ENCODE measurements at places on chromosomes 4 and X.

DNA sequence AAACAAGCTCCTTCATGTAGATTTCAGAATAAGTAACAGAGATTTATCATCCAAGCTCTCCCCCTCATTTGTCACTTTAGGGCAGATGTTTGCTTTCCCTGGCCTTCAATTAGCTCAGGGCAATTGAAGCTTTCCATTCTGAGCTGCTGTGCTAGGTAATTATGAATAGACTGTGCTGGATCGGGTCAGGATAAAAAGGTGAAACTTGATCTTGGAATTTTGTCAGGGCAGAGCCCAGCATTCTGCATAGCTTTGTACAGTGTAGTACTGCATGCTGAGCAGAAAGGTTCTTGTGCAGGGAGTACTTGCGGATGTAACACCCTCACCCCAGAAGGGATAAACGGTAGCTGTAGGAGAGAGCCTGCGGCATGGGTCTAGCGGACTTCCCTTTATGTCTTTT lies 64.0 kb upstream of the CLDN34 start:
- DNase-seq: no peak

DNA sequence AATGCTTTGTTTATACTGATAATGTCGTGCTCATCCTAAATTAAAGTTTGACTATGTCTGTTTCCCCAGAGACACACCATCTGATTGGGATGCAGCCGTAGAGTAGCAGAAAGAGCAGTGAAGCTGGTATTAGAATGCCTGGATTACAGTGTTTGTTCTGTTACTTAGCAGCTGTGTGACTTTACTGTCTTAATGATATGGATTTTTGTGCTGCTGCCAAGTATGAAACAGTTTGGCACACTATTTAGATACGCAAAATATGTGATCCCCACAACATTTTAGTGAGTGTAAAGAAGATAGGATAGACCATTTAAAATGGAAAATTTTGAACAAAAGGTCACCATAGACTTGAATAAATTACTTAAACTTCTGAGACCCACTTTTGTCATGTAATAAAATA lies 1.2 kb upstream of the CHIC1 start:
- DNase-seq: no peak

GRCh38 chr4:2478229-2478628 lies 9.3 kb downstream of the RNF4 start:
- peak; percentile 44 for DNase-seq

DNA sequence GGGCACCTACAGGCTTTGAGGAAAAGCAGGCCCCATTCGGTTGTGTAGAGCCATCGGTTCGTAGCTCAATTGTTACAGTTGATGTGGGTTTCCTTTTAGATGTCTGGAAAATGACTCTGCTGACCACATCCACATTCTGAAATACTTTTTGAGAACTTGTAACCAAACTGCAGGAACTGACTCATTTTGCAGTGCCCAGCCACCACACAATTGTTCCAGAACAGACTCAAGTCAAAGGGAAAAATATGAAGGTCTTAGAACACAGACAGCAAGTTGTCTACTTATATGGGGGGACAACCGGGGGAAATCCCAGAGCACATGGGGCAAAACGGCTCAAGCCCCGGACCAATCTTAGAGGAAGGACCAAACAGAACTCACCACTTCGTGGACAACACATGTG lies 557.6 kb upstream of the DIPK2B start:
- no peak for DNase-seq

- no peak for DNase-seq
Observed at GRCh38 chr4:4671774-4672349, 130.0 kb upstream of the STX18 start.

- no peak for DNase-seq
Observed at GRCh38 chr4:28388471-28388870, 1527.8 kb downstream of the STIM2 start.

GRCh38 chr4:146776691-146777090 lies 138.0 kb downstream of the POU4F2 start:
- DNase-seq: no peak

DNA sequence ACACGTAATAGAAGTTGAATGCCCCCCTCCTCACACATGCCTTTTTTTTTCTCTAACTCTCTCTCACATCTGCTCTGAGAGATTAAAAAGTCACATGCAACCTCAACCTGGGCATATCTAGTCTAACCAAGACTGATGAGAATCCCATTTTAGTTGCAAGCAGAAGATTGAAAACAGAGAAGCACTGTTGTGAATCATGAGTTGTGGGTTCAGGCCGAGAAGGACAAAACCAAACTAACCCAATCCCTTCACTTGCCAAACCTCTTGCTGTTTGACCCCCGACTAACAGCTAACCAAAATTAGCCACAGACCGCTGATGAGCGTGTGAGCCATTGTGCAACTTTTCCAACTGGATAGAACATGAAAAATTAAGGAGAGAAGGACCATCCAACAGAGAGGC lies 31.8 kb downstream of the CXCL1 start:
- DNase-seq: no peak

DNA sequence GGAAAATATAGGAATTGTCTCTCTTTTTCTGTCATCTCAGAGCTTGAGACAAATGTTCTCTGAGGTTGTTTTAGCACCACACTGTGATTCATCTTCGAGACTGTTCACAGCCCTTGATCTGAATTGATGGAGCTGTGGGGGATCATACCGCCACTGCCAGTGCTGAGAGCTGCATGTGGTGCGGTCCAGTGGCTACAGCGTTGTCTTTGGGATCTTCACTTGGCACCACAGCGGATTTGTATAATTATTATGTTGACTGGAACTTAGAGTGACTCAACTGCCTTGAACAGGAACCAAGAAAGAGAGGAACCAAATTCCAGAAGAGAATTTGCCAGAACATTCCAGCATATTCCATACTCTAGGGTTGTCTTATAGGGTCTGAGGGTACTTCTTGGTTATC lies 29.1 kb downstream of the TBL1X start:
- DNase-seq: no peak

GRCh38 chr4:82247629-82248028 lies 126.2 kb downstream of the HNRNPD start:
- DNase-seq: no peak

DNA sequence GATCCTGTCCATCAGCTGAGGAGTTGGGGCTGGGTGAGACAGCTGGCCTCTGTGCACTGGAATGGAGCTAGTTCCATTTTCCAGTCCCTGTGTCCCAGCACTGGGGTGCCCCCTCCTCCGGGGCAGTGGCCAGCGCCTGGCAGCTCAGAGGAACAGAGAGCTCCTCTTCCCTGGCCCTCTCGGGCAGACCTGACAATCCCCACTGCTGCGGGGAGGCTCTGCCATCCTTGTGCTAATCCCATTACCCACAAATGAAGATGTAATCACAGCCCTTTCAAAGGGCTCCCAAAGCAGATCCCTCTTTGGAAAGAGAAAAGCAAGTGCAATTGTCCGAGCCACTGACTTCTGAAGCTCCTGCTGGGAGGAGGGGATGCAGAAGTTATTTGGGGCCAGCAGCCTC lies 75.1 kb upstream of the MSX1 start:
- DNase-seq: no peak

DNA sequence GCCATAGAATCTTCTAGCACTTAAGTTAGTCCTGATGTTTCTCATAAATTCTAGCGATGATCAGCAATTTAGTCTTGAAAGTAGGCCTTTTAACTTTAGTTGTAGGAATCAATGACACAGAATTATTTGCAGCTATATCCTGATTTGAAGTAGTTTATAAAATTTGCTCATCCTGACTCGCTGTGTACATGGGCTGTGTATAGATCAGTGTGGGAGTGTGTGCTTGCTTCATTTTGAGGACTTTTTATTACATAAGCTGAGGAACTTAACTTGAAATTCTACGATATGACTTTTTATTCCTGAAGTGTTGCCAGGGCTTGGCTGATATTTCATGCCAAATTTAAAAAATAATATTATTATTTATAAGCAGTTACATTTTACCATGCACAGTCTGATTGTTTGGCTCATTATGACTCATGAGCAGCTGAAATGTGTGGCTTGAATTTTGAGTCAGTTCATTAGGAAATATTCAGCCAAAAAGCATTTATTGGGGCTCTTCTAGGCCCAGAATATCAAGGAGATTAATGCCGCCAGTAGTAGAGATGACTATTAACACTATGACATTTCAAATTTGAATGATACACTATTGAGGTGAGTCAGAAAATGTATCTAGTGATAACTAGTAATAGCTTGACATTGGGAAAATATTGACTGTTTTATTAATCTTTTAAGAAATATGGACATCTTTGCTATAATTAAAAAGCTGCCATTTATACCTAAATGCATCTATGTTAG lies 128.9 kb upstream of the LIMCH1 start:
- no peak for DNase-seq

DNA sequence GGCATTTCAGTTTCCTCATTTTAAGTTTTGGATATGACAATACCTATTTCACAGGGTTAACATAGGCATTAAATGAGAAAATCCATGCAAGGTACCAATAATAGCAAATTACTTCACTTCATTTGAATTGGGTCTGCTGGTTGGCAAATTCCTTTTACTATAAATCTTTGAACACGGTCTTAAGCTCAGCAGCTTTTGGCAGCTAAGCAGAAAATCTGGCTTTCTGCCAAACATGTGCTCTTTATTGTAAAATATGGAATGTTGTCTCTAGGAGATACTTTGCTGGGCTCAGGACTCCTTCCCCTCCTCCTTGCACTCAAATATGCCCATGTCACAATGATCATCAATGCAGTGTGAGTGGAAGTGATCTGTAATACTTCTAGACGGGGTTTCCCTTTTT lies 16.8 kb upstream of the DMP1 start:
- peak; percentile 3 for DNase-seq

GRCh38 chr4:56874923-56875322 lies 32.8 kb upstream of the REST start:
- DNase-seq: no peak

DNA sequence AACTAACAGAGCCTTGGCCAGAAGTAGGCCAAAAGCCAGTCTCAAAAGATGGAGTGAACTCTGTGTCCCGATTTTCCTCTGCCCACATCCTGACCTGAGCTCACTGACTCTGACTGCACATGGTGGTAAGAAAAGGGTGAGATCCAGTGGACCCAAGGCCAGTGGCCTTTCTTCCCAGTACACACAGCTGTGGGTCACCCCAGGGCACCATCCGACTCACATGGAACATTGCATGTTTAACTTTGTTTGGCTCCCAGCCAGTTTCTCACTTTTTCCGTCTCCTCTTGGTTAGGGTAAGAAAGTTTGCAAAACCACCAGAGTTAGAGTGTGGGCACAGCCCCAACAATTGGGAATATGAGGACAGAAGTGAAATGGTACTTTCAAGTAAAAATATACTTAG lies 69.8 kb downstream of the GAB1 start:
- DNase-seq: no peak

GRCh38 chrX:153303276-153304262 lies 18.0 kb downstream of the PNMA6F start:
- DNase-seq: no peak

- no peak for DNase-seq
Observed at GRCh38 chrX:66167431-66167830, 3.4 kb downstream of the HEPH start.

- peak; percentile 14 for DNase-seq
Observed at GRCh38 chr4:33649015-33649414, 2595.3 kb downstream of the ARAP2 start.

- DNase-seq: no peak
Observed at GRCh38 chr4:13240066-13240465, 244.1 kb downstream of the RAB28 start.

DNA sequence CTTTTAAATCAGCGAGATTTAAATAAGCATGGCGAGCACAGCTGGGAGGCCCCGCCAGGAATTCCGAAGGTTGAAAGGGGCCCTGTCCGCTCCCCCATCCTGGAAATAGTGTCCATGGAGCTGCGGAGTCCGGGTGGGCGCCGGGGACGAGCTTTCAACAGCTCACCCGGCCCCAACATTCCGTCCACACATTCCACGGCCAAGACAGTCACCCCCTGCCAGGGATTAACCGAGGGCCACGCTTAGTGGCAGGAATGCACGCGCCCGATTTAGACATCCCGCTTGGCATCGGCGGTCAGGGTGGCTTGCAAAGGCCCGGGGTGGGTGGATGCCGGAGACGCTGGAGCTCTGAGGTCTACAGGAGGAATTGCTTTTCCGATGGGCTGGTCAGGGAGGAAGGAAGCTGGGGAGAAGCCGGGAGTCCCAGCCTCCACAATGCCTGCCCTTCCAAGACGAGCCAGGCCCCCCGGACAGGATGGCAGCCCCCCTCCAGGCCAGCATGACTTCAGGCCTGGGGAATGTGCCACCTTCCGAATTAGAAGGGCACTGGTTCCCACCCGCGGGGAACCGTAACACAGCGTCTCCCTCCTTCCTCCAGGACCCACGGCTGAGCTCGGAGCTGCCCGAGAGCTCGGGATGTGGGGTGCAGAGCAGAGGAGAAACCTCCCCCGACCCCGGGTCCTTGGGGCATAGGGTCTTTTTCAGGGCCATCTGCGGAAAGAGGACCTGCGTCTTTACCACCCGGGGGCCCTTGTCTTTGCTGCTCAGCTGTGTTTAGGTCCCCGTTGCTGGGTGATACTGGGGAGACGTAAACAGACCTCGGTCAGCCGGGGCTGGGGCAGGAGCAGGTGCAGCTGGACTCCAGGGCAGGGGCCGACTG lies 26.9 kb upstream of the PPP2R3B start:
- DNase-seq: no peak

GRCh38 chr4:38343608-38344007 lies 320.4 kb upstream of the KLF3 start:
- DNase-seq: no peak

DNA sequence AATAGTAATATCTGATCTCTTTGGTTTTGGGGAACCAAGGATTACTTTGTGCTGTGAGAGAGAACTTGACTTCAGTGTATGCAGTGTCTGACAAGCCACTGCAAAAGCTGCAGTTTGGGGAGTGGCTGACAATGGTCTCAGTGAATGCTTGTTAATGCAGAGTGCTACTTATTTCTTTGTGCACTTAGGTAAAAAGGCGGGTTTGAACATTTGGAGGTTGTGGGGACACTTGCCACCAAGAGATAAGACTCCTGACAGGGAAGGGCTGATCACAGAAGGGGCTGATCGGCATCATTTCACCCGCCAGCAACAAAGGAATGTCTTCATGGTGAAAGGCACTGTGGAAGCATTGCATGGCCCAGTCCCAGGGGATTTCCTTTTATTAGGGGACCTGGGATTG lies 28.6 kb upstream of the USP46 start:
- DNase-seq: no peak

DNA sequence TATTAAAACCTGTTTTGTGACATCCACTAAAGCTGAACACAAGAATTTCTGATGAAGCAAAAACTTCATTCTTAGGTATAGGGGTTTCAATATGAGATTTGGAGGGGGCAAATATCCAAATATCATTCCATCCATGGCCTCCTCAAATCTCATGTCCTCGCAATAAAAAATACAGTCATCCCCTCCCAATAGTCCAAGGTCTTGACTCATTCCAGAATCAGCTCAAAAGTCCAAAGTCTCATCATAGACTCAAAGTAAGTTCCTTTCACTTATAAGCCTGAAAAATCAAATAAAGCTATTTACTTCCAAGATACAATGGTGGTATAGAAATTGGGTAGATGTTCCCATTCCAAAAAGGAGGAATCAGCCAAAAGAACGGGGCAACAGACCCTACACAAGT lies 213.4 kb downstream of the SCFD2 start:
- no peak for DNase-seq

- DNase-seq: no peak
Observed at GRCh38 chr4:105107095-105107856, 39.4 kb upstream of the TET2 start.

GRCh38 chr4:105741548-105741947 lies 33.0 kb downstream of the GSTCD start:
- DNase-seq: no peak

GRCh38 chrX:53039236-53039635 lies 9.4 kb upstream of the GPR173 start:
- DNase-seq: no peak
